ENCODE measurements at places on chromosomes 7 and 10. TPM values are rescaled to one million over a fixed set of nuclear protein-coding genes. Genes with fewer than 3 reads are reported as not detected.

Gene FOXI2
- total RNA-seq, result not detected

Gene ABCC2
- total RNA-seq, result 0.67 TPM

Gene ENTPD7
- 12.0 TPM for total RNA-seq

Gene RHOBTB1
- 10.5 TPM for total RNA-seq

DNA sequence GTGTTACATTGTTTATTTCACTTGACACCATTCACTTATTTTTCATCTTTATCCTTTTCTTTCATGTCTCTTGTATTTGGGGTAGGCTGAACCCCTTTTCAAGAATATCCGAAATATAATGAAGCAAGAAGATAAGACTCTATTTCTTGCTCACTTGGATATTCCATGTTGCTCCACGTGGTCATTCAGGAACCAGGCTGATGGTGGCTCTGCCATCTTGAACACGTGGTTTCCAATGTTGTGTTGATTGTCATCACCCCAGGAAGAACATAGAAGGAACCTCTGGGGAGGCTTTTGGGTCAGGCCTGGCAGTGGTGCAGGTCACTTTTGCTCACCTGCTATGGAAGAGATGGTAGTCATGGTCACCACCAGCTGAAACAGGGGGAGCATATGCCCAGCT lies 9.3 kb upstream of the GALNTL5 start:
- H3K4me3 ChIP-seq, result no peak overlapping the region
- no peak for DNase-seq
- H3K36me3 ChIP-seq, result no peaks in the 10 kb centered on the region
- no peaks in the 10 kb centered on the region for H3K27me3 ChIP-seq

GRCh38 chr10:11325817-11326216 lies 285.6 kb downstream of the USP6NL start:
- no peaks in the 10 kb centered on the region for H3K36me3 ChIP-seq
- H3K27ac ChIP-seq, result no peak overlapping the region
- no peak for DNase-seq
- no peak overlapping the region for H3K4me3 ChIP-seq
- H3K27me3 ChIP-seq, result no peaks in the 10 kb centered on the region

All from thyroid gland (tissue), 4 donors.